Dermis microvascular lymphatic vessel endothelial cell (primary cell): ENCODE measurements at places on chromosomes 3 and 15. TPM values are rescaled to one million over a fixed set of nuclear protein-coding genes. Genes with fewer than 3 reads are reported as not detected.
A peak's percentile ranks its signal among the peaks of the same experiment; 100 is the strongest.

DNA sequence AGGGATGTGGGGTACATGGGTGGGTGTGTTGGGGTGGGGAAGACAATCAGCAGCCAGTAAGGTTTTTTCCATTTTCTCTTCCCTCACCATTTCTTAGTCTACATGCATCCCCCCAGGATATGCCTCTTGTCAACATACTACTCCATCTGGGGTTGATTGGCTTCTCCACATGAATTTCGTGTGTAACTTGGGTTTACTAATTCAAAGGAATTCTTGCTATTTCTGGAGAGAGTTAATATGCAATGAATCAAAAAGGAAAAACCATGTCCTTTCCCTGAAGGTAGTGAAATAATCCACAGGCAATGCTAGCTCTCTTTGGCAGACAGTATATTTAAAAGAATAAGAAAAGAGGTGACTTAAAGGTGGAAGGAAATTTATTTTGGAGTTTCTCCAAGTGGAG is 198.4 kb downstream of the EBLN2 start:
- no peak for DNase-seq

DNA sequence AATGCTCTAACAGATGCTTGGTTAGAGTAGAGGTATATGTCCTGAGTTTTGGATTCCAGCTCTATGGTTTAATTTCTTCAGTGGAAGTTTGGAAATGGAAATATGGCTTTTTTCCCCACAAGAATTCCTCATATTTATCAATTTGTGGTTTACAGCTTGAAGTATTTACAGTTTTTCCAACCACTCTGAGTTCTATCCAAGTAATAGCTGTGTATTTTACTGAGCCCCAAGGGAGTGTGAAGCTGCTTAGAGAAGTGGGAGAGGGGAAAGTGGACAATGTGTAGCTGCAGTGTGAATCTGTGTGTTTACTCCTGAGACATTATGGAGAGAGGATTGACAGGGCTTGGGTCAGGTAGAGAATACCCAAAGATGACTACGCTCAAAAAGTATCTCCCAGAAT is 54.5 kb downstream of the NEK11 start:
- no peak for DNase-seq

- DNase-seq, result no peak
Measured at GRCh38 chr3:168081171-168081771, 14.5 kb downstream of the GOLIM4 start.

GRCh38 chr3:177946048-177946447 is 590.2 kb upstream of the KCNMB2 start:
- DNase-seq, result no peak

- DNase-seq, result no peak
Measured at GRCh38 chr3:14519406-14519805, 20.7 kb downstream of the GRIP2 start.

DNA sequence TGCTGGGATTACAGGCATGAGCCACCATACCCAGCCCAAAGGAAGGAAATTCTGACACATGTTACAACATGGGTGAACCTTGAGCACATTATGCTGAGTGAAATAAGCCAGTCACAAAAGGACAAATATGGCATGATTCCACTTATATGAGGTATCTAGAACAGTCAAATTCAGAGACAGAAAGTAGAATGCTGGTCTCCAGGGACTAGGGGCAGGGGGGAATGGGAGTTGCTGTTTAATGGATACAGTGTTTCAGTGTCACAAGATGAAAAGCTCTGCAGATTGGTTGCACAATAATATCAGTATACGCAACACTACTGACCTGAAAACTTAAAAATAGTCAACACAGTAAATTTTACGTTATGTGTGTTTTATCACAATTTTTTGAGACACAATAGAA is 4.1 kb downstream of the SPATA12 start:
- no peak for DNase-seq

GRCh38 chr3:124565013-124565412 is 165.2 kb upstream of the UMPS start:
- peak; percentile 77 for DNase-seq

The CLDN16 gene
- not detected in 2 replicates for total RNA-seq

The ISLR gene
- 0.13 TPM in 1 of 2 replicates, not detected in the other for total RNA-seq

The GPR62 gene
- under 0.01 TPM in 1 of 2 replicates, not detected in the other for total RNA-seq
